ENCODE measurements at places on chromosomes 6 and 20. TPM values are rescaled to one million over a fixed set of nuclear protein-coding genes. Genes with fewer than 3 reads are reported as not detected.

The INSM1 gene
- 0.10 TPM for total RNA-seq

The XPO5 gene
- total RNA-seq: 40.2 TPM

The MAK gene
- total RNA-seq: not detected

The ECHDC1 gene
- 105 TPM for total RNA-seq

The OR12D3 gene
- total RNA-seq: not detected

The ZFP57 gene
- total RNA-seq: not detected

The HLA-DPB1 gene
- 29.6 TPM for total RNA-seq

The BPIFB2 gene
- not detected for total RNA-seq

GRCh38 chr6:30157999-30158398 is 3.0 kb downstream of the TRIM10 start:
- no peak for DNase-seq

GRCh38 chr6:45047573-45047972 is 280.6 kb upstream of the RUNX2 start:
- DNase-seq: no peak

DNA sequence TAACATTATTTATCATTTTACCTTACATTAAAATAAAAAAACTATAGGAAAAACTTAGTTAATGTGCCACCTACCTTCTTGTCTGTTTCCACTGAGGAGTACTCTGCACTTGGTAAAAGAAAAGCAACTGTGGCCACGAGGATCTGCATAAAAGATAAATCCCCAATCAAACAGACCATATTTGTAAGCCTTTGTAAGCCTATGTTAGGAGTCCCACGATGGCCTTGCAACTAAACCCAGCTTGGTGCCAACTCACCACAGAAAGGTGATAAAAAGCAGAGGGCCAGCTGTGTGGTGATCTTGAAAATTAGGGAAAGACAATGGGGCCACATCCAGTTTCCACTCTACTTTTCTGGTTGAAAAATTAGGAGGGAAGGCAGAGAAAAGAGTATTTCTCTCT is 156.9 kb downstream of the INSM1 start:
- DNase-seq: no peak

DNA sequence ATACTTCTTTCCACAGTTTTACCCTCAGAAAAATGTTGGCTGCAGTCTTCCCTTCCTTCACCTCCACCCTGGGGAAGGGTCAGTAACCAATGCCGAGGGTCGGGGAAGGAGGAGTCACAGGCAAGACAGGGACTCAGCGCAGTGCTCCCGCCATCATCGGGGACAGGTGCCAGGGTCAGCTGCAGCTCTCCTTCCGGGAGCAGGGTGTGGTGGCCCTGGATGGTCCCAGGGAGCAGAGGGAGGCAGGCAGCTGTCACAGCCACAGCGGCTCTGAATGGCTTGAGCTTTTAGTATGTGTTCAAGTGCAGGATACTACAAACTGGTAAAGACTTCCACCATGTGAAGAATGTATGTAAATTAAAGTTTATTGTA is 26.0 kb upstream of the PI16 start:
- DNase-seq: no peak

- DNase-seq: peak; percentile 60
Observed at GRCh38 chr6:44439270-44440045, 52.0 kb downstream of the CDC5L start.

DNA sequence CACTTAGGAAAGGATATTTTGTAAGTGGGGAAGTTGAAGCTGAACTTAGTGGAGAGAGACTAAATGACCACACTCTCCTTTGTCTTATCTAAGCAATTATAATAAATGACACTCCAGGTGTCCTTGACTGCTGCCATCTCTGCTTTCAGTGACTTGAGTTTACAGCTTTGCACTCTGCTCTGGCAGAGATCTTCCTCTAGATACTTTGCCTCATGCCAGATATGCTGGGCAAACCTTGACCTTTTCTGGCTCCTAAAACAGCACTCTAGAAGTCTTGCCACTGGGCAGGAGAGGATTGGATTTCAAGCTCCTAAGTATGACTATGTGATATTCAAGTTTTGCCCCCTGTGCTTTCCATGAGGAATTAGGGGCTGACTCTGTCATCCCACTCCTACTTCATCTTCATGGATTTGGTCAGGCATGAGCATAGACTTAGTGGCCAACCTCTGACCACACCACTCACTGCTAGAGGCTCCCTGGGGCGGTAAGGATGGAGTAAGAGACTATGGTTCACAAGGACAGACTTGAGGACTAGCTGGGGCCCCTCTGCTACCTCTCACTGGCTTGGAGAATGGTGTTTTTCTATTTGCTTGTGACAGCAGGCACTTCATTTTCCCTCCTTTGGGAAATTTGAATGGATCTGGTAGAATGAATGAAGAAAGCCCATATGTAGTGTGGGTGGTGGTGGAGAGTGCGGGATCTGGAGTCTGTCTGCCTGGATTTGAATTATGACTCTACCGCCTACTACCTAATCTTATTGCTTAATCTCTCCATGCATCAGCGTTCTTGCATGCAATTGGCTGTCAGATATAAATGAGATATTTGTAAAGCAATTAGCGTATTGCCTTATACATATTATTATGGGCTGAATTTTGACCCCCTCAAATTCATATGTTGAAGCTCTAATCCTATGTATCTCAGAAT is 191.4 kb downstream of the REV3L start:
- no peak for DNase-seq

DNA sequence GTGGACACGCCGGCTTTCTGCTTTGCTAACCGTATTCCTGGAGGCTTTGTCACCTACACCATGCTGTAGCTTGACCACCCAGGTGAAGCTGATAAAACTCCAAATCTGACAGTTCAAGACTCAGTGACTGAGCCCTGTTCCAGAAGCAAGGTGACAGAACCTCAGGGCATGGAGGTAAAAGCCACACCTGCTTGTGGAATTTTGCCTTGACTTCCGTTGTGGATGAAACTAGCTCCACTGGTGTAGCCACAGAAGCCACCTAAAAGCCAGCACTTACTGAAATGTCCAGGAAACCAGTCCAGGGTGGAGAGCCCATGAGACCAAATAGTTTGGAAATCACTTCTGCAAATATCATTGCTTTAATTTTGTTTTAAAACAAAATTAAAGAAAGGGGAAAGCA is 11.0 kb downstream of the CST8 start:
- DNase-seq: no peak

DNA sequence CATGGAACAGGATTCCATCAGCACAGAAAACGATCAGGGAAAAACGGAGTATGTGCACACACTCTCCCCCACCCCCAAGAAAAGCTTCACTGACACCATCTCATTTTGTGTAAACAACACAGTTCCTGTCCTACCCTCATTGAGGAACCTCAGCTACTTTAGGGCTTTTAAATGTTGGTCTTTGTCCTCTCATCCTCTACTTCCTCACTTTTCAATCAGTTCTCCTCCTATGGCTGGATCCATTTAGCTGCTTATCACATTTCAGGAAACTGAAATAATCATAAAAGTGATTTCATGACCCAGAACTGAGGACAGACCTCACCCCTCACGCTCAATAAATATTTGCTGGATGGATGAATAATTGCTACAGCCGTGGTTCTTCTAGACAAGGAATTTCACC is 33.1 kb upstream of the PNRC1 start:
- DNase-seq: no peak

DNA sequence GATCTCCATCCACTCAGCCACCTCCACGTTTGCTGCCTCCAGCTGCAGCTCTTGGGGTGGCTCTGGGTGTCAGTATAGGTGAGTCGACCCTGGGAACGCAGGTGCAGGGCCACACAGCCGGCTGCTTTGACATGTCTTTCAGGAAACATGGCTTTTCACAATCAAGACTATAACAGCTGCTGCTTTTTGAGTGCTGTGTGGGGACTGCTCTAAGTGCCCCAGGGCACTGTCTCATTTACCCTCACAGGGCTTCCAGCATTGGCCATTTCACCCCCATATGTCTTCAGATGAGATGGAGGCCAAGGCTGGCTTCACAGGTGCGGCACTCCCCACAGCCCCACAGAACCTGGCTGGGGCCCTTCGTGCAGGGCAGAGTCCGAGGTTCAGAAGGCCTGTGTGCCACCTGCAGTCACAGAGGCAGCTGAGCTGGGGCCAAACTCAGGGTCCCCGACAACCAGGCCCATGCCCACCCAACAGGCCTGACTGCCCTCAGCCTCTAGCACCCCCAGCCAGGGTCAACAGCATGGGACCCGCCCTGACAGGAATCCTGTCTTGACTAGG is 14.9 kb upstream of the CST7 start:
- no peak for DNase-seq

DNA sequence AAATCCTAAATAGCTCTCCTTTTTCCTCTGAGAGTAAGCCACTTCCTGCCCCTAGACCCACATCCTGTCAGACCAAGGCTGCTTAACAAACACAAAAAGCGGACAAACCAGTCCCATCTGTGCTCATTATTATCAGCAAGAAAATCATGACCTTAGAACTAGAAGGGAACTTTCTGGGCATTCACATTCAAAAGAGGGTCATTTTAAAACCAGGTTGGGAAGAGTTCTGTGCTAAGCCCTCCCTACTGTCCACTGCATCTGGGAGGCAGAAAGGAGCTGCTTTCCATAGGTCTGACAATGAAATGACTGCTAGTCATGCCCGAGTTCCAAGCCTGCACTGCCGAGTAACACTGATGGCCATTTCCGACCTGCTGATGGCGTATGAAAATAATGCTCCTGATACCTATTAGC is 15.4 kb downstream of the EZR start:
- DNase-seq: peak; percentile 78

DNA sequence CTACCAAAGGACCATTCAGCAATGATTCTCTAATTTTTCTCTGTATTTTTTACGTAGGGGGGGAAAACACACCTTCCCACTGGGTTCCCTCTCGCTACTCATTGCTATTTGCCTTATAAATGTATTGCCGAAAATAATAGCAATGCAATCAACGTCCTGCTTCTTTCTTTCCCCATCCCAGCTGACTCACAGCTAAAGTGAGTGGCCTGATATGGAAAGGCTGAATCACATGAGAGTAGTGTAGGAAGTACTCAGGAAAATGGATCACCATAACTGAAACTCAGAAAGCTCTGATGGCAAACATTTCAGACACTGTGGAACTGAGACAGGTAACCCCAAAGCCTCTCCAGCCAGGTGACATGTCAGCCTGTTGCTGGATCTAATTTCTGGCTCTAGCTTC is 49.3 kb upstream of the SRPK1 start:
- peak; percentile 41 for DNase-seq

Data from RPMI7951 (cell line).